ENCODE measurements at places on chromosomes 2 and 18.

GRCh38 chr18:24187049-24187448, 48.2 kb downstream of the CABYR start:
- no peak for DNase-seq

DNA sequence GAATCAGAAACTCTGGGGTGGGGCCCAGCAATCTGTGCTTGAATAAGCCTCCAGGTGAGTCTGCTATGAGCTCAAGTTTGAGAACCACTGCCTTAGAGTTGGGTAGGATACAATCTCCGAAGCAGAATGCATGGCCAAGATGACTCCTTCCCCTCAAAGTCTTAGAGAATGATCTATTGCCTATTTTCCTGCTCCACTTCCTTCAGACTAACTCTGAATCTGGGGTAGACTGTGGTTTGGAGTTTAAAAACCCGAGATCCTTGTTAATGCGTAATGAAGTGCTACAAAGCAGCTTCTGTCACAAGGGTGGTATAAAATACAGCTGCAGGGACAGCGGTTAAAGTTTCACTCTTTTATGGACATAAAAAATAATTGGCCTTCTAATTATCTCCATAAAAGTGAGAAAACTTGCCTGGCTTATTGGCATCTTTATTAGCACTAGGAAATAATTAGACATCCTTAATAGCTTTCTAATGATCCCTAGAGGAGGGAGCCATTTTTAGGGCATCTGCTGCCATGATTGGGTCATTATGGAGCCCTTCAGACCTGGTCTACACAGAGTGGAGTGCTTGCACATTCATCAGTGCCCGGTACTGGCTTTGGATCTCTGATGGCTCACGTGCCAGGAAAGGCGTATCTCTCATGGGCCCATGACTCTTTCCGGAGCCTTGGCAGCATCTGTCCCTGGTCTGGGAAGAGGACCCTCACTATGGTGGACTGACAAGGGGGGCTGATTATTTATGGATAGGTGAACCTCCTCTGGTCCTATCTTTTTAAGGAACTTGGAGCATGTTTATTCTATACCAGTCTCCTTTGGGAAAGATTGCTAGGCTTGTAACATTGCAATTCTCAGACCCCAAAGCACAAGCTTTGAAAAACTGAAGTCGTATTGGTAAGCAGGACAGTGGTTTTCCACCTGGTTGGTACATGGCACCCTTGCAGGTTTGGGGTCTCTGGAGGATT, 28.2 kb downstream of the SIX2 start:
- no peak for DNase-seq

DNA sequence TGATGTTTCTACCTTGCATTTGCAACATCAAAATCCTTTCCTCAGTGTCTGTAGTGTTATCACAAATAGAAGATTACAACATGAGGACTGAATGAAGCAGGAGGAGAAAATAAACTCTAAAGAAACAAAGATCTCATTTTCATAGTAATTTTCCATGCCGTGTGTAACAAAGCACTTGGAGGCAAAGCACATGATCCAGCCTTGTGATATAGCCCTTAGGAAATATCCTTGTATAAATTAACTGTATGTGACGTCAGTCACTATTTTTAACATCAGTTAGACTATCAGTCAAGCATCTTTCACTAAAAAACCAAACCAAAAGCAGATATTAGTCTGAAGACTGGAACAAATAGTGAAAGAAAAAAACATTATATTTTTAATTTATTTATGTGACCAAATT, 492.1 kb upstream of the CNTNAP5 start:
- DNase-seq: no peak

DNA sequence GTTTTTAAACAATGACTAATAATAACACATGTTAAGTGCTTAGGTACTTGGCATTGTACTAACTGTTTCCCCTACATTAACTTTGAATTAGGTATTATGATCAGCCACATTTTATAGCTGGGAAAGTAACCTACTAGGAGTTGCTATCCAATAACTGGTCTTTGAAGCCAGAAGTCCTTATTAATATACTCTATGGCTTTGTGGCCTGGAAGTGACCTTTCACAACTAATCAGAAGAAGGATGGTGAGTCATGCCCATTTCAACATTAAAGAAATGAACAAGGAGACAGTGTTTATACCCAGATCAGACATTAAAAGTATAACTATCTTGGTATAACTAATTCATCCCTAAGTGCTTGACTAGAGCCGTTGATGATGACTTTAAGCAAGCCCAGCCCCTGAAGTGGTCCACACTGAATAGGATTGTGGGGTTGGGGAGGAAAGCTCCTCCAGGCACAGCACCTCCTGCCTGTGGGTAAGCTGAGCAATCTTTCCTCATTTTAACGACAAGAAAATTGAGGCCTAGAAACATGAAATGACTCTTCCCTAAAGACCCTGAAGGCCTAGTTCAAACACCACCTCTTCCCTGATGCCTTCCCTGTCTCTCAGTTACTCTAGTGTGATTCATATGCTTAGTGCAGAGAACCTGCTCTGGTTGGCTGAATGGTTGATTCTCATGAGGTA, 71.6 kb upstream of the RFX8 start:
- no peak for DNase-seq

DNA sequence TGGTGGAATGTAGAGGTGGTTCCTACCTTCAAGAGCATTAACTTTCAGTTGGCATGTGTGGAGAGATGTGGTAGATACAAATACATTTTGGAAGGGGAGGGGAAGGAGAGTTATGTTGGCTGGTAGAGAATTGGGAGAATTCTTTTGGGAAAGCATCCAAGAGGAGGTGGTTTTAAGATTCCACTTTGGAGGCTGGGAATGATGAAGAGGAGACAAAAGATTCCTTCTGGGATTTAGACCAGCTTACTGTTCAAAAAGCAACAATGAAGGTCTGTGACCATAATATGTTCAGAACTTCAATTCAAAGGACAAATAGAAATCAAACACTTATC, 120.8 kb upstream of the FOSL2 start:
- DNase-seq: no peak

DNA sequence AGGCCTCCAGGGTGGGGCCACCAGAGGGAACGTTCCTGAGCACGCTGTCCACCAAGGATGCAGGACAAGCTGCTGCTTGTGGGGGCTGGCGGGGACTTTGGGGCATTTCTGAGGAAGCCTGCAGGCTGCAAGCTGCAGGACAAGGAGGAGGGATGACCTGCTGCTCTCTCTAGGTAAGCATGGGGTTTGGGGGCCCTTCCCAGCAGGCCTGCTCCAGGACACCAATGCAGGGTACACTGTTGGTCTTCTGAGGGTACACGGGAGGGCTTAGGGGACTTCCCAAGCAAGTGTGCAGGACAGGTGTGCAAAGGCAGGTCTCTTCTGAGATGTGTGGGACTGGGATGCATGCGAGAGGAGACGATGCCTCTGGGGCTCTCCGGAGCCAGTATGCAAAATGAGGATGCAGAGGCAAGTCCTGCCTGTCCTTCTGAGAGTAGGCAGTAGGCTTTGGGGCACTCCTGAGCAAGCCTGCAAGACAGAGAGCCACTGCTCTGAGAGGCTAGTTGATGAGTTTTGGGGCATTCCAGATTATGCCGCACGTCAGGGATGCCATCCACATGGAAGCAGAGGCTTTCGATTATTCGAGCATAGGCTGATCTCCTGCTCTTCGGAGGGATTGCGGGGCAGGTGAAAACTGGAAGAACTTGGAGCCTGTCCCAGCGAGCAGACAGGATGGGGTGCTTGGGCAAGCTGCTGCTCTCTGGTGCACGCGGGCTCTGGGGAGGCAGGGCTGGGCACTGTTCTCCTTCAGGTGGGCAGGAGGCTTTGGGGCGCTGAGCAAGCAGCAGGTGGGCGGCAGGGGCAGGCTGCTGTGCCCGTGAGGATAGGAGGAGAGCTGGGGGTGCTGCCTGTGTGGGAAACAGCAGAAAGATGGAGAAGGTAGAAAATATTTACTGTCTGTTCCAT, 44.6 kb downstream of the CNGA3 start:
- DNase-seq: no peak

GRCh38 chr18:49851624-49852023, 38.3 kb upstream of the ACAA2 start:
- no peak for DNase-seq

All from activated effector memory CD4-positive, alpha-beta T cell treated with Interleukin-2 at 50 U/mL for 16 hours (primary cell).